ENCODE measurements at places on chromosomes 5 and 9. TPM values are rescaled to one million over a fixed set of nuclear protein-coding genes. Genes with fewer than 3 reads are reported as not detected.

The PRDM9 gene
- total RNA-seq: not detected

The VCP gene
- 258 TPM for total RNA-seq

DNA sequence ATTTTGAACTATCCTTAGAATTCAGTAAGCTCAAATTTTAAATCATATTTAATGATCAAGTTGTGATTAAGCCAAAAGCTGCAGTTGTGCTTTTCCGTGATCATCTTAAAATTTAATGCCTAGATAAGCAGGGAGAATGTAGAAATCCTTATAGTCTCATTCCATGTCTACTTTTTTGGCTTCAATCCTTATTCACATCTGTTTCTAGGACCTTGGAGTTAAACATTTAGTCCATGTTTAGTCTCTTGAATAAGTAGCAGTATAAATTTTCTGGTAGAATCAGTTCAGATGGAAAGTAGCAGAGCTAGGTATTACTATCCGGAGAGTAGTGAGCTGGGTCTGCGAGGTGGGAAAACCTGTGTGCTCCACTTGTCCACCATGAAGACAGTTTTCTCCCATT lies 59.3 kb upstream of the RIOK2 start:
- H3K36me3 ChIP-seq: no peaks in the 10 kb centered on the region
- no peak overlapping the region for H3K4me3 ChIP-seq
- H3K27me3 ChIP-seq: no peaks in the 10 kb centered on the region
- H3K27ac ChIP-seq: no peak overlapping the region
- H3K4me1 ChIP-seq: no peaks in the 10 kb centered on the region

DNA sequence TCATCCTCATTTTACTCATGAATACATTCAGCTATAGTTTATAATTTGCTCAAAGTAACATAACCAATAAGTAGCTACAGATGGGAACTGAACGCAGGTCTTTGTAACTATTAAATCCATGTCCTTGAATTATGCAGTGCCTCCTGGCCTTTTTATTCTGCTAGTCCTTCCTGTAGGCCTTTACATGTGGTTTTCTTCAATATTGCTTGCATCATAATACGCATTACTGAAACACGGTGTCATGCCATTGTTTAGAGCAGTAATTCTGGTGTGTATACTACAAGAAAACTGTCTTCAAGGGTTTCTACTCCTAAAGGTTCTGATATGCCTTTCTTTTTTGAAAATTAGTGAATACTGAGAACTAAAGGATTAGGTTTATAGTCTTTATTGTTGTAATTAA lies 20.7 kb downstream of the CWC27 start:
- no peak for DNase-seq
- peaks cover 5% of the 10 kb centered on the region for H3K36me3 ChIP-seq
- H3K4me3 ChIP-seq: no peak overlapping the region
- no peaks in the 10 kb centered on the region for H3K27me3 ChIP-seq
- no peaks in the 10 kb centered on the region for H3K4me1 ChIP-seq

GRCh38 chr5:137994556-137994955 lies 38.3 kb downstream of the FAM13B start:
- peaks cover 19% of the 10 kb centered on the region for H3K4me1 ChIP-seq
- H3K36me3 ChIP-seq: peaks cover 18% of the 10 kb centered on the region
- H3K27me3 ChIP-seq: no peaks in the 10 kb centered on the region
- no peak for DNase-seq
- H3K4me3 ChIP-seq: no peak overlapping the region

The RICTOR gene
- 30.1 TPM for total RNA-seq

DNA sequence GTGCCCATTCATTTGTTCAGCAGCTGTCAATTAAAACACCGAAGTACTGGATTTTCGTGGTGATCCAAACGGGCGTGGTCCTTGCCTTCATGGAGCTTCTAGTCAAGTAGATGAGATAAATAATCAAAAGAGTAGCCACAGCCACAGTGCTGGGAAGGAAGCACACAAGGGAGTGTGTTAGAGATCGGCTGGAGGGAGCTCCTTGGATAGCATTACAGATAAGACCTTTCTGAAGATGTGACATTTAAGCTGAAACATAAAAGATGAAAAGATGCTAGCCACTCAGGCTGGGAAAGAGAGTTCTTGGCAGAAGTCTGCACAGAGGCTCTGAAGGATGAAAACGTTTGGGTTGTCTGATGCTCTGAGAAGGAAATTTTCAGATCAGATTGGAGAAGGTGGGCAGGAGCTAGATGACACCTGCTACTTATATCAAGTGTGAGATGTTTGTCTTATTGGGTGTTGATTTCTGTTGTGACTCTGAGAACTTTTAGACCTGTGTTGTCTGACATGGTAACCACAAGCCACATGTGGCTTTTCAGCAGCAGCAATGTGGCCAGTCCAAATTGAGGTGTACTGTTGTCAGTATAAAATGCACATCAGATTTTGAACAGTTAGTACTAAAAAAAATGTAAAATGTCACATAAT lies 123.9 kb downstream of the TLE4 start:
- H3K4me3 ChIP-seq: no peak overlapping the region
- H3K36me3 ChIP-seq: peaks cover 9% of the 10 kb centered on the region
- peaks cover 51% of the 10 kb centered on the region for H3K4me1 ChIP-seq

GRCh38 chr9:16873126-16873802 lies 2.8 kb upstream of the BNC2 start:
- no peak overlapping the region for H3K4me3 ChIP-seq
- no peak for DNase-seq
- peaks cover 10% of the 10 kb centered on the region for H3K4me1 ChIP-seq
- no peak overlapping the region for H3K27ac ChIP-seq

DNA sequence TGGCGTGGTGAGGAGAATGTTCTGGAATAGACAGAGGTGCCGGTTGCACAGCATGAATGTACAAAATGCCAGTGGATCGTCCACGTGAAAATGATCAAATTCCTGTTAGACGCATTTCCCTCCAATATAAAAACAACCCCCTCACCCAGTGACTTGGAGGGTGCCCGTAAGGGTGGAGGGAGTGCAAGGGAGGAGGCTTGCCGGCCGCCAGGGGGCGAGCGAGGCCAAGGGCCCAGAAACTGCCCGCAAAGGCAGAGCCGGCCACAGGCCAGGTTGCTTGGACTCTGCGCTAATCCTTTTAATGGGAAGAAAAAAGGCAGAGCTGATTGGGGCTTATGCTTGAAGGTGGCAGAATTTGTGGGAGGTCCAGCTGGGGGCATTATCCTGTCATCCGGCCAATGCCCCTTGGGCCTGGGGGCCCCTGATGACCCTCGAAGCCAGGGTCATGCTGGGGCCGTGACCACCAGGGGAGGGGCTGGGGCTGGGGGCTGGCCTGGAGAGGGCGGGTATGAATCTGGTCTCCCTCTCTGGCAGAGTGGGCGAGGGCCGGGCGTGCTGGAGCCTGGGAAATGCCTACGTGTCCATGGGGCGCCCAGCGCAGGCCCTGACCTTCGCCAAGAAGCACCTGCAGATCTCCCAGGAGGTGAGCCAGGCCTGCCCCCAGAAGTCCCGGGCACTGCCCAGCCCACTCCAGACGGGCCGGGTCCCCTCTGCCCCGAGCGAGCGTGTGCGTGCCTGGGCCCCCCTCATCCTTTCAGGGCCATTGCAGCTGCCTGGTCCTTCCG lies 12.0 kb downstream of the GPSM1 start:
- peaks cover 4% of the 10 kb centered on the region for H3K36me3 ChIP-seq
- no peaks in the 10 kb centered on the region for H3K27me3 ChIP-seq
- no peak for DNase-seq
- peak overlapping the region; percentile 34 for H3K4me3 ChIP-seq
- peak overlapping the region; percentile 68 for H3K27ac ChIP-seq
- peaks cover 5% of the 10 kb centered on the region for H3K4me1 ChIP-seq

The NMUR2 gene
- 0.80 TPM for total RNA-seq
